Stimulated activated naive CD8-positive, alpha-beta T cell treated with anti-CD3 and anti-CD28 coated beads, Interleukin-15, amount 100 ng/mL, for 72 hours (primary cell): ENCODE measurements at places on chromosomes 7 and 10.

- no peak for DNase-seq
Measured at GRCh38 chr10:102007796-102008195, 48.2 kb downstream of the ARMH3 start.

- no peak for DNase-seq
Measured at GRCh38 chr10:70247360-70247759, 14.1 kb upstream of the PPA1 start.

DNA sequence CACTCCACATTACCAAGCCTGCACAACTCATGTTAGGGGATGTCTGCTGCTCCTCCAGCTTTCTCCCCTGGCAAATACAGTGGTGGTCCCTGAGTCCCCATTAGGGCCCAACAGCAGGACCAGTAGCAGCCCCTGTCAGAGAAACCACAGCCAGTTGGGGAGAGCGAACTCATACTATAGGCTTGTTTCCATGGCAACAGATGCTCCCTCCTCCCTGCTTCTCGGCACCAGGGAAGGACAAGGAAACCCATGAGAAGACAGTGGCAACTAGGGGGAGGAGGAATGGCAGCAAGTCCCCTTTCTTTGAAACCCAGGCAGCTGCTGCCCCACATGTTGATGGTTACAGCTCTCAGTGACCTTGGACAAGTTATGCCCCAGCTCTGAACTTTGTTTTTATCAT lies 326.4 kb downstream of the KCNMA1 start:
- no peak for DNase-seq

DNA sequence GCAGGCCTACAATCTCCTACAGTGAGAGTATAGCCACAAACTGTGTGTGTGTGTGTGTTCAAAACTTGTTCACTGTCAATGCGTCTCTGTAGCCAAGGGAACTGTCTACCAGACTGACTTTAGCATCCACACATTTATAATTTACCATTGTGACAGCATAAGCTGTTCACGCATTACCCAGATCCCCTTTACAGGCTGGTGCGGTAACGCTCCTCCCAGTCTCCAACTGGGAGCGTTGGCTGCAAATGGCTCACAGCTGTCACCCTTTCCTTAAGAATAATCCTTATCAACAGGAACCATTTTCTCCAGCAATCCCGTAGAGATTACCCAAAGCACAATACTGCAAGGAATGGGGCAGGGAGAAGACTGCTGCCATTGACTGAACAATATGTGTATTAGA lies 199.5 kb downstream of the GPAM start:
- no peak for DNase-seq
